ENCODE measurements at places on chromosomes 1 and 21.

DNA sequence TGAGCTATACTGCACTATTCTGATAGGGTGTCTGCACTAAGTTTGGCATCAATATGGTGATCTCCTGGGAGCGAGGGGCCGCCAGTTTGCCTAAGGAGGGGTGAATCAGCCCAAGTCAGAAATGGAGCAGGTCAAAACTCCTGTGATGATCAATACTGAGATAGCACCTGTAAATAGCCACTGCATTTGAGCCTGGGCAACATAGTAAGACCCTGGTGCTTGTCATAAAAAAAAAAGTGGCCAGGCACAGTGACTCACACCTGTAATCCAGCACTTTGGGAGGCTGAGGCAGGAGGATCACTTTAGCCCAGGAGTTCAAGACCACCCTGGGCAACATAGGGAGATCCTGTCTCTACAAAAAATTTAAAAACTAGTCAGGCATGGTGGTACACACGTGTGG, 11.6 kb upstream of the ZDHHC18 start:
- no peak for DNase-seq
- no peaks in the 10 kb centered on the region for H3K27me3 ChIP-seq
- no peak overlapping the region for H3K4me3 ChIP-seq
- peaks cover 19% of the 10 kb centered on the region for H3K4me1 ChIP-seq
- peaks cover 4% of the 10 kb centered on the region for H3K36me3 ChIP-seq

DNA sequence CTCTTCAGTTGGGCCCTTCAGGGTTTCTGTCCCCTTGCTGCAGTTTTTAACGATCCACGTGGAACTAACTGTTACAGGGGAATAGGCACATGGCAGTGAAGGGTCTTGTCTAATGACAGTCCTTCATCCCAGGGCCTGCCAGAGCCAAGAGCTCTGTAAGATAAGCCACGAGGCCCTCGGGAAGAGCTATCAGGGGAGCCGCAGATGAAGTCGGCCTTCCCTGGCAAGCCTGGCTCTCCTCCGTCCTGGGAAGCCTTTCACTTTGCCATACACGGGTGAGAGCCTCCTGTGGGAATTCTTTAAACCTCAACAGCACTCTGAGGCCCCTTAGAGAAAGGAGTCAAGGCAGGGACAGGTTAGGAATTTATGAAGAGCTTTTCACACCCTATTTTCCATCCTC, 29.0 kb downstream of the ACP6 start:
- DNase-seq: no peak
- peaks cover 26% of the 10 kb centered on the region for H3K36me3 ChIP-seq
- H3K27ac ChIP-seq: no peak overlapping the region
- no peaks in the 10 kb centered on the region for H3K27me3 ChIP-seq

DNA sequence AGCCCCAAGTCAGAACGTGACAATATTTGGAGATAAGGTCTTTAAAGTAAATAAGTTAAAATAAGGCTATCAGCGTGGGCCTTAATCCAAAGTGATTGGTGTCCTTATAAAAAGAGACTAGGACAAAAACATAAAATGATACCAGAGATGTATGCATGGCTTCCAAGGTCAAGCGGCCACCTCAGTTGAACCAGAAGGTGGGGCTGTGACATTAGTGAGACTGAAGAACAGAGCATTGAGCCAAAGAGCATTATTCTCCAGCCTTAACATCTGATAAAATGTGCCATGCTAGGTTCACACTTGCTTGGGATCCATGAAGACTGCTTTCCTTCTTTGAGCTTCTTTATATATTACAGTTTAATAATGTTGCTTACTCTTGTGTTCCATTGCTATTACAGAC, 554.6 kb downstream of the PLA2G4A start:
- H3K27me3 ChIP-seq: no peaks in the 10 kb centered on the region
- H3K27ac ChIP-seq: no peak overlapping the region
- H3K4me3 ChIP-seq: no peak overlapping the region
- H3K36me3 ChIP-seq: no peaks in the 10 kb centered on the region
- DNase-seq: no peak

GRCh38 chr21:25097648-25098047, 509.6 kb downstream of the MRPL39 start:
- H3K4me1 ChIP-seq: no peaks in the 10 kb centered on the region
- H3K36me3 ChIP-seq: no peaks in the 10 kb centered on the region
- no peaks in the 10 kb centered on the region for H3K27me3 ChIP-seq
- no peak for DNase-seq
- H3K27ac ChIP-seq: no peak overlapping the region

GRCh38 chr1:95127380-95127779, 10.2 kb downstream of the TLCD4 start:
- H3K4me3 ChIP-seq: no peak overlapping the region
- no peak overlapping the region for H3K27ac ChIP-seq
- no peak for DNase-seq
- H3K4me1 ChIP-seq: no peaks in the 10 kb centered on the region
- H3K27me3 ChIP-seq: peaks cover 6% of the 10 kb centered on the region
- no peaks in the 10 kb centered on the region for H3K36me3 ChIP-seq

GRCh38 chr1:6245869-6246496, 2.0 kb downstream of the HES3 start:
- DNase-seq: peak; percentile 76
- H3K36me3 ChIP-seq: no peaks in the 10 kb centered on the region
- H3K27me3 ChIP-seq: peaks cover 92% of the 10 kb centered on the region
- H3K27ac ChIP-seq: no peak overlapping the region

DNA sequence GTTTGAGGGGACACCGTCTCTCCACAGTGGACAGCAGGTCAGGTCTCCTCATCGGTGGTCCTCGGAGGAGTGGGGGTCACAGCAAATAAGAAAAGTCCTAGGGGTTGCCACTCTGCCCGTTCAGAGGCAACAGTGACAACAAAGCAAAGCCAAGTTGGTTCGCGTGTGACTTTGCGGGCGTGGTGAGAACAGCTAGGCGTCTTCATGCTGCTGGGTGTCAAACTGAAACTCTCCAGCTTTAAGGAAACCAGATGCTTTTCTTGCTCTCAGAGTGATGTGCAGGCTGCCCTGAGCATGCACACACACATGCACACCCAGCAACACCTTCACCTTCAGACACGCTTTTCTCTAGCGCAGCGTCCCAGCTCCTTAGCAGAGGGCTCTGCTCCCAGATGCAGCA, 70.1 kb upstream of the ARHGEF16 start:
- no peak for DNase-seq
- H3K4me1 ChIP-seq: no peaks in the 10 kb centered on the region
- no peak overlapping the region for H3K4me3 ChIP-seq
- H3K27ac ChIP-seq: no peak overlapping the region
